ENCODE measurements at places on chromosomes 7 and 10.

- no peak for DNase-seq
Measured at GRCh38 chr10:19332304-19332703, 283.7 kb downstream of the MALRD1 start.

DNA sequence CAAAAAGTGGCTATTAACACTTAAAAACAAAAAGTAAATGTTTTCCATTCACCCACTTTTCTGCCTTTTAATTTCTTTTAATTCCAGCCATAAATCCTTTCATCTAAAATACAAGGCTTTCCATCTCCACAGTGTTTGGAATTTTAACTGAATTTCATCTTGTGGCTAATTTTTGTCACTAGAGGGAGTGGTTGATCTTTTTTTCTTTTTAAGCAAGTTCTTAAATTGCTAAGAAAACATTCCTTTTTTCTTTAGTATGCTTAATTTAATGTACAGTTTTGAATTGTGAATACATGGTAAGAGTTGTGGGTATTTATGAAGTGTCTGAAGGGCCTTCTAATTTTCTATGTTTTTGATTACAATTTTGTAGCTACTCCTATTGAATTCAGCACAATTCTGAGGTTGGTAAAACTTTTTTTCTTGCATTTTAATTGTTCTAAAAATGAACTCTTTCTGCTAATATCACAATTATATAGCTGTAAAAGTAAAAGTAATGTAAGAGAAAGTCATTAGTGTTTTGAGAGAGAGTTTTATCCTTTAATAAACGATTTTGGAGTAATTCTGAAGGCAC, 54.9 kb upstream of the ANK3 start:
- no peak for DNase-seq

DNA sequence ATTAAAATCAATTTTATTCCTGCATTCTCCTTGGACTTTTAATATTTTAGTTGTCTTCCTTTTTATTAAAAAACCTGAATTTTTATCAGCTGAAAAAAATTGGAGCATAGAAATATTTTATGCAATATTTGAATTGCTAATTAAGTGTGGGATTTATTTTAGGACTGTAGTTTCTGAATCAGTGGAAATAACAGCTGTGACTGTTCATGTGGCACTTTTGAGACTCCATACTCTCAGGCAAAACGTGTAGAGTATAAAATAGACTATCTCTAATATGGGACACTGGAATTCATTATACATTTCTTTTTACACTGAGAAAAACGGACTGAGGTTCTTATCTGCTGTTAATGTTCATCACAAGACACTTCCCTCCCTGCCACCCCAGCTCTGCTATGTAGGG, 558.3 kb upstream of the TPK1 start:
- no peak for DNase-seq

DNA sequence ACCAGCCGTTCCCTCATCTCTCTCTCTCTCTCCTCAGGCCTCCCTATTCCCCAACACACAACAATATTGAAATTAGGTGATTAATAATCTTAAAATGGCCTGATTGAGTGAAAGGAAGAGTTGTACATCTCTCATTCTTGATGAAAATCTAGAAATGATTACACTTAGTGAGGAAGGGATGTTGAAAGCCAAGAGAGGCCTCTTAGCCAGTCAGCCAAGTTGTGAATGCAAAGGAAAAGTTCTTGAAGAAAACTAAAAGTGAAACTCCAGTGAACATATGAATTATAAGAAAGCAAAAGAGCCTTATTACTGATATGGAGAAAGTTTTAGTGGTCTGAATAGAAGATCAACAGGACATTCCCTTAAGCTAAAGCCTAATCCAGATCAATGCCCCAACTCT, 695.1 kb downstream of the GRID1 start:
- DNase-seq, result no peak

DNA sequence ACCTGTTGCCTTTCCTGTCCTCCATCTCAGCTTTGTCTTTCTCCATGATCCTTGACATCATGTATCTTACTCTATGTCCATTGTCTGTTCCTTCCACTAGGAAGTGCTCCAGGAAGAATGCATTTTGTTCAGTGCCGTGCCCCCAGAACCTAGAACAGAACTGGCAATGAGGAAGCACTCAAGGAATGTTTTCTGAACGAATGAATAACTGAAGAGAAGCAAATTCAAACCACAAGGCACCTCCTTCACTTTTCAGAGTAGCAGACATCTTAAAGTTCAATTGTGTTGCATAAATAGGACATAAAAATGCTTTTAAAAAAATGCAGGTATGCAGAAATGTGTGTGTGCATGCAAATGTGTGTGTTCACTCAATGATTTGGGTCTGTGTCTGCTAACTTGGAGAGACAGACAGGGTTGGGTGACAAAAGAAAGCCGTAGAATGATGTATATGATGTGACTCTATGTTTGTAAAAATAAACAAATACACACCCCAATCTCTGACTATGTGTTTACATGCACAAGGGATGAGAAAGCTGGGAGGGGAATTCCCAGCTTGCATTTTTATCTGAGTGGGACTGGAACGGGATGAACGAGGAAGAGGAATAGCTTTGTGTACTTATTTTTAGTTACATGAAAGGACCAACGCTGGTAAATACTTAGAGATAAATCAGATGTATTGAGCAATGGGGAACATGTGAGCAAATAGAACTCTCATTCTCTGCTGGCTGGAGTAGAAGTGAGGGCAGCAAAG, 237.7 kb downstream of the FANK1 start:
- DNase-seq, result no peak

GRCh38 chr10:5608608-5609220, 57.7 kb downstream of the ASB13 start:
- no peak for DNase-seq

DNA sequence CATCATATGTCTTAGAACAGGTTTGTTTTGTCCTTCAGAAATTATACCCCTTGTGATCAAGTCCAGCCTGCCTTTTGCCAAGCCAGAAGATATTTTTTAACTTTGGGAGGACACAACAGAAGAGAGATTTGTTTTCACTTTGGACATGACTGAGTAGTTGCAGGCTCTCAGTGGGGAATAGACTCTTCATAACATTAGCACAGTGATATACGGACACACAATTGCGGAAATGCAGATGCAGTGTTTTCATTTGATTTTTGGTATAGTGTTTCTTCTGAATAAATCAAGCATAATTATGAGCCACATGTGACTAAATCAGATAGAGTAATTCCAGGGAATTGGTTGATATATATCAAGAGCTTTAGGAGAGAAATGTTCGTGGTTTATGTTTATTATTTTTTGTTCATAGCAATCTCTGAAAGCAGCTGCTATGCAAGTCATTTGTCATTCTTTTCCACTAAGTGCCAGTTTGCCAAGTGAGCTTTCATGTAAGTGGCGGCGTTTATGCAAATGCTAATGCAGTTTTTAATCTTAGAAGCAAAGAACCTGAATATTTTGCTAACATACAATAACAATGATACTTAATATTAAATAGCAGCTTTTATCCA, 69.6 kb upstream of the HDAC9 start:
- DNase-seq, result no peak

- no peak for DNase-seq
Measured at GRCh38 chr10:124799211-124799610, 2.4 kb upstream of the ABRAXAS2 start.

DNA sequence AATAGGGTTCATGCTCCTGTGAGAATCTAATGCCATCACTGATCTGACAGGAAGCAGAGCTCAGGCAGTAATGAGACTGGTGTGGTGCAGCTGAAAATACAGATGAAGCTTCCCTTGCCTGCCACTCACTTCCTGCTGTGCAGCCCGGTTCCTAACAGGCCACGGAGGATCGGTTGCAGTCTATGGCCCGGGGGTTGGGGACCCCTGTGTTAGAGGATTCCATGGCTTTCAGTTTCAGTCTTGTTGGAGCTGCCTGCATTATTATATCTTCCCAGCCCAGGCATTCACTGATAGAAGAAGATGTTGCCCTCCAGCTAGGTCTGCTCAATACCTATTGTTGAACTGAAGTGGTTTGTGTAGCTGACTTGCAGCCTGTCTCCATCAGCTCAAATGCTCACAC, 1298.8 kb downstream of the TYW1 start:
- no peak for DNase-seq

GRCh38 chr10:3467052-3467951, 294.7 kb upstream of the PITRM1 start:
- peak; percentile 29 for DNase-seq

DNA sequence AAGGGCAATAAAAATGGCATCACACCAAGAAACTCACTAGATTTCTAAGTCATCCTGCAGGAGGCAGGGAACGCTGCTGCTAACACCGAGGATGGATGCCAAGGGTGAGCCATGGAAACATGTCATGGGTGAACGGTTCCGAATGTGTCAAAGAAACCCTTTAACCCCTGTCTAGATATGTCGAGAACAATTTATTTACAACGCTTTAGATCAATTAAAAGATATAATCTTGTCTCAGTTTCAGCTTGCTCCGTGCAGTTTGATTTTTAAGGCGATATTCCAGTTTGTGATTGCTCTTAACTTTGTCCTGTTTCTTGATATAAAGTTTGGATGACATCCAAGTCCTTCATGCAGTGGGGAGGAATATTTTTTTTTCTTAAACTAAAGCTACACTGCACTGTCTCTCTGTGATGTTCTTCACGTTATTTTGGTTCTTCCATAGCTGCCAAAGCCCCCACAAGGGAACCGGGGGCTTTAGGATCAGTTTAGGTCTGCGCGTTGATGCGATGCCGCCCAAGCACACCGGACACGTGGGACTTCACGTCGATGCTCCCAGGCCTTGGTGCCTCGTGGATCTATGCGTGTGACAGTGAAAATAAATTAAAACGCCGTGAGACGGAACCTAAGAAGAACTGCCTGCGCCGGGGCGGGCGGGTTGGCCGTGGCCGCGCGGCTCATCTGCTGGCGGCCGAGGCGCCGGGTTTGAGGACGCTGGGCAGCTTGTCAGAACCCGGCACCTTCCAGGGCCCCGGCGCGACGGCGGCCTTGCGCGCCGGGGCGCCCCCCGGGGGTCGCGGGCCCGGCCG, 220.3 kb downstream of the PHTF2 start:
- peak; percentile 19 for DNase-seq

DNA sequence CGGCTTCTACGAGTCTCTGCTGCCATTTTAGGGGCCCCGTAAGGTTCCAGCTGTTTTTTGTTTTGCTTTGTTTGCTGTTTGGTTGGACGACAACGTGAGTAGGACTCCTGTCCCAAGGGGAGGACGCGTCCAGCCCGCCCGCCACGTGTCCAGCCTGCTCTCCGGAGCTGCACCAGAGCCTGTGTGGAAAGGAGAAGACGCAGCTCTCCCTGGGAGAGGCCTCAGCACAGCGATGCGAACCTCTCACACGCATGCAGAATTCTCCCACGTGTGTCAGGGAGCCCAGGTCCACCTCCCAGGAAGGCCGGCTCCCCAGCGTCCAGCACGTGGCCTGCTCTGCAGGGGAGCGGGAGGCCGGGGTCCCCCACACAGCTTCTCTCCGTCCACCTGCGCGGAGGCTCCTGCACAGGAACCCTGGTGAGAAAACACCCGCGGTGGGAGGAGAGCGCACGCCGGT, 36.4 kb upstream of the DNAJB6 start:
- DNase-seq, result no peak

DNA sequence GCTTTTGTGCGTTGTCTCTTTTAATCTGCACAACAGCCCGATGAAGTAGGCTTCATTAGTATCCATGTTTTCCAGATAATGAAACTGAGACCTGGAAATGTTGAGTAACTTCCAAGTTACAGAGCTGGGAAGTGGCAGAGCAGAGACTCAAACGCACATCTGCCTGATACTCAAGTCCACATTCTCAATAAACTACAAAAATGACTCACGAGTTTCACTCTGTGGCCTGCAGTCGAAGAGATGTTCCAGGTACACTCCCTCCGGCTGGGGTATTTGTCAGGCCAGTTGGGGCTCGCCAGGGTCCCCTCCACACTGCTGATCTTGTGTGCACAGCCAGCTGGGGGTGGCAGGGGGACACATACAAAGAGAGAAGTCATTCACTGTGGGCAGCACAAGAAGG, 17.7 kb upstream of the OPALIN start:
- DNase-seq, result no peak

DNA sequence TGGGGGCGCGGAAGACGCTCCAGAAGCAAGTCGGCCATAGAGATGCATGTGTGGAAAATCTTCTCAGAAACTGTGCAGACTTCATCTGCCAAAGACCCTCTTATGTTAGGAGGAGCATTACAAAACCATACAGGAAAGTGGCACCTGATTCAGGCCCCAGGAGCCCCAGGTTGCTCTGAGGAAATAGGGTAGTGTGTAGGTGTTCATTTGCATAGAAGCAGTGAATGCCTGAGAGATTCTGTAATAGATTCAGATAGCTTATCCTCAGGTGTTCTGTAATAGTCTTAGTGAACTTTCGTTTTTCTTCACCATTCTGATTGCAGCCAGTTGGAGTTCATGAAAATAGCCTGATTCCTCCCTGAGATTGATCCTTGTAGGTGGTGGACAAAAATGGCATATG, 106.4 kb upstream of the GJD4 start:
- DNase-seq, result no peak

DNA sequence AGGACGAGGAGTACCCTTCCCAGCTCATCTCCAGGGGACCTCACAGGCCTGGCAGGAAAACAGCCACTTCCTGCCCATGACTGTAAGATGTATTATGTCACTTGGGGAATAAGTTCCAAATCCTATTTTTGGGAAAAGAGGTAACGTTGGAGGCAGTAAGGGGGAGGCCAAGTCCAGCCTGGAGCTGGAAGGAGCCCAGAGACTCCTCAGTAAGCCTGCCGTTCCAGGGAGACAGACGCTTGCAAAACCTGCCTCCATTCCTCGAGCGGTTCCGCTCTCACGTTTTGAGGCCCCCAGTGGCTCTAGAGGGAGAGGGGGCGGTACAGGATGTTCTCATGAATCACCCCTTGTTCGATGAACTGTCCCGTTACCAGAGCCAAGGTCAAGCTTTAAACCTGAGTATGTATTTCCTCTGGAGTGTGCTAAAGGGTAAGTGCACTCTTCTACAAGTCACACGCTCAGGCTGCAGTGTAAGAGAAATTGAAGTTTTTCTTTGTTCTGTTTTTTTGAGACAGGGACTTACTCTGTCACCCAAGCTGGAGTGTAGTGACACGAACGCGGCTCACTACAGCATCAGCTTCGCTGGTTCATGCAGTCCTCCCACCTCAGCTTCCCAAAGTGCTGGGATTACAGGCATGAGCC, 45.5 kb upstream of the CYTH3 start:
- DNase-seq, result peak; percentile 54

GRCh38 chr7:120272701-120273475, at the start of gene KCND2:
Gene KCND2 (plus strand): TSS chr7:120273175.
- DNase-seq, result no peak

GRCh38 chr7:128207609-128208008, 33.5 kb upstream of the LEP start:
- DNase-seq, result no peak

GRCh38 chr7:34208878-34209621, 303.7 kb downstream of the BMPER start:
- no peak for DNase-seq

GRCh38 chr7:98324782-98325181, 43.3 kb downstream of the BRI3 start:
- DNase-seq, result no peak

GRCh38 chr10:99785646-99786045, 3.2 kb downstream of the ABCC2 start:
- no peak for DNase-seq
